ENCODE measurements at places on chromosomes 3 and 15.

DNA sequence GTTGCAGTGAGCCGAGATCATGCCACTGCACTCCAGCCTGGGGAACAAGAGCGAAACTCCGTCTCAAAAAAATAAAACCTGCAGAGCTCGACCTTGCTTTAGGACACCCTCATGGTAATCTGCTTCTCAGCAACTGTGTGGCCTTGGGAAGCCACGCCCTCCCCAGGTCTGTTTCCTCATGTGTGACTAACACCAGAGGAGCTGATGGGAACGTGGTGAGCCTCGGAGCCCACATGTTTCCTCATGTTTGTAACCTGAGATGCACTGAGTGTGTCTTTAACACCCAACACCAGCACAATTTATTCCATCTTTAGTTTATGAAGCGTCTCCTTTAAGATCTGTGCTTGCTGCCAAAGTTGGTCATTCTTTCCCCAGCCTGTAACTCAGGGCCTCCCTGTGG lies 142.8 kb downstream of the OCA2 start:
- no peak for DNase-seq

DNA sequence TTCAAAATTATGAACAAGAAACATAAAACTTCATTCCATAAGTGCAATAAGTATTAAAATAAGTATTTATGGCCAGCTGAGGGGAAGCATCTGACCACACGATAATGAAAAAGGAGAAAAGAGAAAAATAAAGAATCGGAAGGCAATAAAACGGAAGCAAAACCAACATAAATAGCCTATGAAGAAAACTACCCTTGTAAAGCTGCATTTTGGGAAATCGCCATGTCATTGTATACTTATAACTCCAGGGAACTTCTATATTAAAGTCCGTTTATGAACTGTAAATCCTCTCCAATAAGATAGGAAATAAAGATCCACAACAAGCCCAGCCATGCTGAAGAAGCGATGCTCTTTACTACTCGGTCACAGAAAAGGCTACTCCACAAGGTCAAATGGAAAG lies 47.7 kb downstream of the MORC1 start:
- no peak for DNase-seq

DNA sequence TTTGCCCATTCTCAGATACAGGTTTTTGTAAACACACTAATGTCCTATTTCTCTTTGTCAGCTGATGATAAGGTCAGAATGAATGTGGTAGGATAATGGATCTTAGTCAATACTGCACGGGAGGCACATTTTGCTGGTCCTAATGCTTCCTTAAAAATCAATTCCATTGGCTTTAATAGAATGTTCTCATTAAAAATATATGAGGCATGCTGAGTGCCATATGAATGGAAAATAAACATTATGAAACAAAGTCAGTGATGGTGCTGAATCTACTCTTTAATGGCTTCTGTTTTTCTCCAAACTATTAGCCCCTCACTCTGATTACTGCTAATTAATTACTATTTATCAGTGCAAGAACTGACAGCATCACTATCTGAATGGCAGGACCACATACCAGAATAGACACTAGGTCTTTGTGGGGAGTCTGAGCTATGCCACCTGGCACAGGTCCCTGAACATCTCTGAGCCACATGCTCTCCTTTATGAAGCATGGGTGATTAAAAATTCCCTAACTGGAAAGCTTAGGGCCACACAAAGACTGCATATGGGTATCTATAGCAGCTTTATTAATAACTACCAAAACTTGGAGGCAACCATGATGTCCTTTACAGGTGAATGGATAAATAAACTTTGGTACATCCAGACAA lies 278.9 kb downstream of the MEX3B start:
- no peak for DNase-seq

- DNase-seq = no peak
Measured at GRCh38 chr3:184039414-184039813, 7.9 kb downstream of the HTR3D start.

GRCh38 chr3:190617185-190617584 lies 103.3 kb downstream of the IL1RAP start:
- DNase-seq = no peak

All from M059J (cell line).